ENCODE measurements at places on chromosomes 11 and 22. TPM values are rescaled to one million over a fixed set of nuclear protein-coding genes. Genes with fewer than 3 reads are reported as not detected.

GRCh38 chr11:504053-504993 is 2.7 kb downstream of the RNH1 start:
- DNase-seq = no peak

CD3E gene
- total RNA-seq = not detected

DEFB131B gene
- not detected for total RNA-seq

DUSP8 gene
- not detected for total RNA-seq

WNT7B gene
- not detected for total RNA-seq

DNA sequence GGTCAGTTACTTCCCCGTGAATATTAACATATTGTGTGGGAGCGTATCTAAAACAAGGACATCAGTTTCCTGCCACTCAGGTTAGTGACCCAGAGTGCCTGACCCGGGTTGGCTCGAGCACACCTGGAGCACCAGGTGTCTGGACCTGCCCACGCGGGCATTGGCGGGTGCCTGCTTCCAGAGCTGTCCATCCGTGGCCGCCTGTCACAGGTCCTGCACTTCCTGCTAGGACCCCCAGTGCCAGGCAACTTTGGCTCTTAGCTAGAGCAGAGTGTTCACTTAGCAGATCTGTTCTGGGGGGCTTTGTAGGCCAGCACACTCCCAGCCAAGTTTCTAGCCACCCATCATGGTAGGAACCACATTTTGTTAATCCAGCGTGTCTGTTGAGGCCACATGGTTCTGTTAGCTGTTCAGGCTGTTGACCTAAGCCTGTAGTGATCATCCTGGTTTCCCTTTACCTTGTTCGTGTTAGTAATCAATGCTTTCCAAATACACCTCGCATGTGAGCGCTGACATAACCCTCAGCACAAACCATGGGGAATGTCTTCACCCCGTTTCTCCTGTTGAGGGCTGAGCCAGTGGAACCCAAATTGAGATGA is 29.5 kb downstream of the MOV10L1 start:
- no peak for DNase-seq

GRCh38 chr22:45454275-45454674 is 40.8 kb downstream of the RIBC2 start:
- DNase-seq = no peak

- DNase-seq = no peak
Measured at GRCh38 chr11:59394186-59394585, 32.0 kb downstream of the OR5A2 start.

- DNase-seq = no peak
Measured at GRCh38 chr11:78390809-78391208, 26.8 kb downstream of the GAB2 start.

CD151 gene
- 1,028 TPM for total RNA-seq

GRCh38 chr11:70139785-70140410 is 61.8 kb downstream of the ANO1 start:
- DNase-seq = no peak

DNA sequence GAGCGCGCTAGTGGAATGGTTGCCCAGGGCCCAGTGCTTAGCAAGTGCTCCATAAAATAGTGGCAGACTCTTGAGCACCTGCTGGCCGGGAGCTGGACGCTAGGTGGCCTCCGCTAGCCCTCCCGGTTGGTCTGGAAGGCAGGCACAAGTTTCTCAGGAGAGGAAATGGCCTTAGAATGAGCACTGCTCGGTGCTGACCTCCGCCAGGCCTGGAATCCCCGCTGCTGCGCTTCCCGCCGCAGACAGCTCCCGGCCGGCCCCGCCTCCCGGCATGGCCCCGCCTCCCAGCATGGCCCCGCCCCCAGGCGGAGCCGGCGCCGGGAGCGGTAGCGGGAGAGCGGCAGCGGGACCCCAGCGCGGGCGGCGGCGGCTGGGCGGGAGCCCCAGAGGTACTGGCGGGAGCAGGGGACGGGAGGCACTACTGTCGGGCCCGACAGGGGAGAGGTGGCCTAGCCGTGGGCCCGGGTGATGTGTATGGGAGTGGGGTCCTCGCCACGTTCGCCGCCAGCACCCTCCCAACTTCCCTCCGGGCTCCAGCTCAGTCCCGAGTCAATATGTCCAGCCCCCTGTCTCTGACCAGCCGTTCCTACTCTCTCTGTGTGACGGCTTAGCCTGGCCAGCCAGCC is at the start of gene SIPA1:
Gene SIPA1 (plus strand): TSS at position 308 of the 626 bp plus-strand sequence. CDS start 2,821 bp downstream, outside the sequence.
- DNase-seq = peak; percentile 88
